Upper lobe of right lung (tissue), 1 donor: ENCODE measurements at places on chromosomes 5 and 9. TPM values are rescaled to one million over a fixed set of nuclear protein-coding genes. Genes with fewer than 3 reads are reported as not detected.
A peak's percentile ranks its signal among the peaks of the same experiment; 100 is the strongest.

Gene PIP5KL1
- total RNA-seq: 3.5 TPM

Gene LCN1
- not detected for total RNA-seq

Gene ANKRD34B
- 0.35 TPM for total RNA-seq

Gene KIF4B
- 0.17 TPM for total RNA-seq

Gene SLC2A6
- total RNA-seq: 11.4 TPM

Gene CER1
- total RNA-seq: not detected

Gene SCGB3A2
- 186 TPM for total RNA-seq

Gene PROB1
- 1.9 TPM for total RNA-seq

Gene GLDC
- 1.7 TPM for total RNA-seq

Gene INSL4
- not detected for total RNA-seq

GRCh38 chr9:8390571-8390970 is 591.0 kb upstream of the DMAC1 start:
- DNase-seq: no peak

GRCh38 chr5:66151030-66151429 is 6.9 kb downstream of the SREK1 start:
- no peak for DNase-seq

DNA sequence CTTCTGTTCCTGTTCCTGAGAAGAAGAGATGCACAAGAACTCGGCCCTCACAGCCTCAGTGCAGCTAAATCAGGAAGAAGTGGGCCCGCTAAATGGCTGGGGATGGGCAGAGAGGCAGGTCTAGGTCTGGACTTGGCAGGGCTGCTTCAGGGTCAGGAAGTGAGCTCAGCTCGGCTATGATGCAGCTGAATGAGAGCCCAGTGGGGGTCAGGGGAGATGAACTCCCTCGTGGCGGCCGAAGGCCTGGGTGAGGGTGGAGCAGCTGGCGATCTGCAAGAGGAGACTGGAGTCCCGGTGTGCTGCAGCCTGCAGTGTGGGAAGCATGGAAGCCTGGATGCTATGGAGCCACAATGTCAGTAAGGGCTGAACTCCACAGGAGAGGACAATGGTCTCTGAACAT is 466.2 kb downstream of the SPOCK1 start:
- DNase-seq: no peak

DNA sequence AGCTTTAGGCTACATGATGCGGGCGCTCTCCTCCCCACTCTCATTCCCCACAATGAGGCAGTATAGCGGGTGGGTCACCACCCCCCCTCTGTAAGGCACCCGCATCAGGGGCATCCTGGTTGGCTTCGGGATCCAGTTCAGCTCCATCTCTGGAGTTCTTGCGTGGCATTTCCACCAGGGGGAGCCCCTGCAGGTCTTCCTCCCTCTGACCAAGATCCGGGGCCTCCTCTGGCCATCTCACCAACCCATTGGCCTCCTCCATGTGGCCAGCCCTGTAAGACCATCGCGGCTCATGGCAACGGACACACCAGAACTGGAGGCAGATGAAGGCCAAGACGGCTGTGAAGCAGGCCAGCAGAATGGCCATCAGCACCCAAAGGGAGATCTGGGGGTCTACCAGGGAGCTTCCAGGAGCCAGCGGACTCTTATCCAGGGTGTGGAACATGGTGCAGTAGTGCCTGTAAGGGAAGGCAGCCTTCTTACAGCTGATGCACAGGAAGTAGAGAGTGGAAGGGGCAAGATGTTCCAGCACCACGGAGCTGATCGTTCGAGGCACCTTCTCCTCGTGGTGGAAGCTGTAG is 77.0 kb downstream of the CYFIP2 start:
- DNase-seq: no peak

DNA sequence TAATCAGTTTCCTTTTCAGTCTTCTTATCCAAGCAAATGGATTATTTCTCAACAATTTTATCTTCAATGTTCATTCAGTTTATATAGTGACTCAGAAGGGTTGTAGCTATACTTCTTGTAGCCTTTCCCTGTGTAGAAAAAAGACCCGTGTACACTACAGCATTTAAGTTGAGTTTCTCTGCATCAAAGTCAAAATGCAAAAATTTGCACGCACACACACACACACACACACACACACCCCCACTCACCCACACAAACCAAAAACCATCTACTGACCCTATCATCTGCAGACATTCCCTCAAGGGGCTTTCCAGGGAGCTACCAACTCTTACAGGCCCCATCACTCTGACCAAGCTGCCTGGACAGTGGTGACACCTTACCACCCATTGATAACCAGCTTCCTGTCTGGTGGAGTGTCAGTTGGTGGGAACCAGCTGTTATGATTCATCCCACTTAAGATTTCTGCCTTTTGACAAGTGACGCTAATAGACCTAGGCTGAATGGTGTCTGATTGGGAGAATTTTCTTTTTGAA is 12.2 kb upstream of the ELL2 start:
- no peak for DNase-seq

- DNase-seq: no peak
These were observed 455.0 kb upstream of the CLINT1 start for GRCh38 chr5:158313733-158314464.

GRCh38 chr9:76198336-76198735 is 195.9 kb downstream of the RFK start:
- no peak for DNase-seq

DNA sequence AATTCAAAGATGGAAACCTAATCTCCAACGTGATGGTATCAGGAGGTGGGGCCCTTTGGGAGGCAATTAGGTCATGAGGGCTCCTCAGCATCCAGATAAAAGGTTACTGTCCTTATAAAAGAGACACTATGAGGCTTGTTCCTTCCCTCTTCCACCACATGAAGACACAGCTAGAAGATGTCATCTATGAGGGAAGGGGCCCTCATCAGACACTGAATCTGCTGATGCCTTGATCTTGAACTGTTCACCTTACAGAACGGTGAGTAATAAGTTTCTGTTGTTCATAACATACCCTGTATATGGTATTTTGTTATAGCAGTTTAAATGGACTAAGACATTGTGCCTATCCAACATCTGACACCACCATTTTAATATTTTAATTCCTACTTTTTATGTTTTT is 19.7 kb upstream of the CCNH start:
- DNase-seq: no peak

DNA sequence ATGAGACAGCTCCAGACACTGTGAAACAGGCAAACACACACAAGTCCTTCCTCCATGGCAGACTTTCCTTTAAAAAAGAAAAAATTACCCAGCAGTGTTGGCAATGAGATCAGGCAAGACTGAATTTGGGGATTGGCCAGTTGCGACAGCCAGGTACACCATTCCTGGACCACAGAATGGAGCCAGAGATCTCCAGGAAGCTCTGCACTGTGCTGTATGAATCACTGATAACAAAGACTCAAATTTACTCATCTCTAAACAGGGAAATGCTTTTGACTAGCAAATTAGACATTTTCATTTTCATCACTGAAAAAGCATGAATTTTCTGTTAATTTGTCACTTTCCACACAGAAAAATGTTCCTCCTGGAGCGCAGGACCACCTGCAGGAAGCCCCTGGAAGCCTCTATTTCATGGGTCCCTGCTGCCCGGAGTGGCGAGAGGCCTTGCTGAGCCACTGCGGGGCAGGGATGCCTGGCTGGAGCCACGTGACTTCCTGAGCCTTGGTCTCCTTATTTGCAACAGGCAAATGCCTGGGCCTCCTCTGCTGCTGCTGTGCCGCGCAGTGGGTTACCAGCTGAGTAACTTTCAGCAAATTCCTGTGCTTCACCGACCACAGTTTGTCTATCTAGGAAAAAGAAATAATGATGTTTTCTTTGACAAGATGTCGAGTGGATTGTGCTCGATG is 185.9 kb upstream of the ZNF618 start:
- peak; percentile 20 for DNase-seq

GRCh38 chr9:70533492-70533891 is 119.0 kb upstream of the KLF9 start:
- DNase-seq: no peak

DNA sequence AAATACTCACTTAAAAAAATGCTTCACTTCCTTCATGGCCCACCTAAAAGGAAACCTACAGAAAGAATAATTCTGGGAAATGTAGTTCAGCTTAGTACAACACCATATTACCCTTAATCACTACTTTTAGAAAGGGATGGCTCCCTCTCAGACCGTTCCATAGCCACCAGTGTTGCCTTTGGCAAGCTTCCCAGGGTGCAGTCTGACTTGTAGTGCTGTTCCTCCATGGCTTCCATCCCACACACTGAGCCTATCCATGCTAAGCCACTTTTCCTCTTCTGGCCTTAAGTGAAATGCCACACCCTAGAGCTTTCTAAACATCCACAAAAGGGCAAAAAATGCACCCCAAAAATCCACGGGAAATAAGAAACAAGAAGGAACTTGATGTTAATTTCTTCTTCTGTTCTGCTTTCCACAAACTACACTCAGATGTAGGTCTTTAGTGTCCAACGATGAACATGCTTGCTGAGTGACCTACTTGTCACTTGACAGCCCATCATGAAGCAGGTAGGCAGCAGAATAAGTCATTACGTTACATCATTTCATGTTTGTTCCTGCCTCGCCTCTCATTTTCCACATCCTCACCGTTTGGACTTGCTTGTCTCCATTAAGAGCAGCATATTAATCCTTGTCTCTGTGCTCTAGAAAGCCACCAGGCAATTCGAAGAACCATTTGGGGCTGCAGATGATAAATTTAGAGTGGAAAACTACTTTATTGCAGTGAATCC is 391.1 kb upstream of the GRAMD2B start:
- no peak for DNase-seq

GRCh38 chr5:8864053-8864452 is 681.8 kb downstream of the SEMA5A start:
- no peak for DNase-seq

GRCh38 chr5:135985951-135986350 is 31.2 kb upstream of the LECT2 start:
- DNase-seq: no peak

DNA sequence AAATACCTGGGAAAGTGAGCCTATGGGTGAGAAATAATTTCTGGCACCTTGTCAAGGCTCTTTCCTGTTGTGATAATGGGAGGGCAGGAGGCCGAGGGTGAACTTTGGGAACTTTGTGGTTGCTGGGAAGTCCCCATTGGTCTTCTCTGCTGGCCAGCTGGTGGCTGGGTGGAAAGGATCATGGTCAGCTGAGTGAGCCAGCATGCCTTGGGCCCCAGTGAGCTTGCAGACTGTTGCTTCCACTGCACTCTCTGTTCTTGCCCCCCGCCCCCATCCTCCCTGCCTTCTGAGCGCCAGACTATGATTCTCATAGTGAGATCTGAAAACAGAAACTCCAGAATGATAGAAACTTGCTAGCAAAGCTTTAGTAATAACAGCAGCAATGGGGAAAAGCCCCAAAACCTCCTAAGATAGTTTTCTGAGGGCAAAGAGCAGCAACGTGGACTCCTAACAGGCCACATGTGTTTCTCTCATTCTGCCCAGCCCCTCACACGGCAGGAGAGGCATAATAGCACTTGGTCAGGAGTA is 139.2 kb upstream of the SMARCA2 start:
- no peak for DNase-seq

- no peak for DNase-seq
These were observed 16.7 kb upstream of the CD74 start for GRCh38 chr5:150429410-150429873.

DNA sequence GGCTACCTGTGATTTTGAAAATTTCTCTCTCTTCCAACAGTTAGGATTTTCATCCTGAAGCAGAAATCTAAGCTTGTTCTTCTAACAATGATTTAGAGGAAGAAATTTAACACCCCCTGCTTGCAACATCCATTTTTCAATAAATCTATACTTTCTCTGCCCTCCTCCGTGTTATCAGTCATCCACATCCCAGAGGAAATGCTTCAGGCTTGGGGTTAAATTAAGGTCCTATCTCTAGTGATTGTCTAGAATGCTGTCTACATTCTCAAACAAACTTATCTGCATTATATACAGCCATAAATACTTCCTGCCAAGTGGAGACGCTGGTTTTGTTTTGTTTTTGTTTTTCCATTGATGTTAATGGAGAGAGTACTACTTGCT is 371.0 kb downstream of the CSNK1G3 start:
- no peak for DNase-seq

DNA sequence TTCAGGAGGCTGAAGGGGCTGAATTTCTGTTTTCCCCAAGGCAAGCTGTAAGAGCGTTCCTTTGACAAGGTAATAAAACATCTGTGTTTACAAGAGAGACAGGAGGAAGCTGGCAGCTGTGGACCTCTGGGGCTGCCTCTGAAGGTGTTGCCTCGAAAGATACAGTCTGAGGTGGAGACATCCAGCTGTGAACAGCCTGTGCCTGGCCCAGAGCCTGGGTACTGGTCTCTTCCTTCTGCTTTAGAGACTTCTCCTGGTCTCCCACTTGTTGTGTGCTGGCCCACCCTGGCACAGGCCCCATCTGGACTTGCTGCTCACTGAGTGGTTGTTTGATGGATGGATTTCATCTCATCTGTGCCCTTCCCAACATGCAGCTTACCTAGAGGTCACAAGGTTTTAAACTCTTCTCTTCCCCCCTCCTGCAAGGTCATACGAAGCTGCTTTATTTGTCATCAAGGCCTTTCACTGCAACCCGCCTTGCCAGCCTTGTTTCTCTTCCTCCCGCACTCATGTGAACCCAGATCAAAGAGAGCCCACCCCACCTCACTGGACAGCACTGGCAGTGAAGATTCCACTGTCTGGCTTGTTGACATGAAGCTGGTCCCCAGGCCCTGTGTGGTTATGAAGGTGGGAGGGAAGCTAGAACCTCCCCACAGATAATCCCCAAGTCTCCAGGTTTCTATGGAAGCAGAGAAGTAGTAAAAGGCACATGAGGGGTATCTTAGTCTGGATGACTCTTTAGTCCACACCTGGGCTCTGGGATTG is 35.0 kb upstream of the ALDH1B1 start:
- DNase-seq: no peak
